Epithelial cell of esophagus (primary cell): ENCODE measurements at places on chromosomes 13 and 19.
A peak's percentile ranks its signal among the peaks of the same experiment; 100 is the strongest.

- no peak for DNase-seq
These were observed 142.5 kb upstream of the ZNF536 start for GRCh38 chr19:30229525-30230174.

DNA sequence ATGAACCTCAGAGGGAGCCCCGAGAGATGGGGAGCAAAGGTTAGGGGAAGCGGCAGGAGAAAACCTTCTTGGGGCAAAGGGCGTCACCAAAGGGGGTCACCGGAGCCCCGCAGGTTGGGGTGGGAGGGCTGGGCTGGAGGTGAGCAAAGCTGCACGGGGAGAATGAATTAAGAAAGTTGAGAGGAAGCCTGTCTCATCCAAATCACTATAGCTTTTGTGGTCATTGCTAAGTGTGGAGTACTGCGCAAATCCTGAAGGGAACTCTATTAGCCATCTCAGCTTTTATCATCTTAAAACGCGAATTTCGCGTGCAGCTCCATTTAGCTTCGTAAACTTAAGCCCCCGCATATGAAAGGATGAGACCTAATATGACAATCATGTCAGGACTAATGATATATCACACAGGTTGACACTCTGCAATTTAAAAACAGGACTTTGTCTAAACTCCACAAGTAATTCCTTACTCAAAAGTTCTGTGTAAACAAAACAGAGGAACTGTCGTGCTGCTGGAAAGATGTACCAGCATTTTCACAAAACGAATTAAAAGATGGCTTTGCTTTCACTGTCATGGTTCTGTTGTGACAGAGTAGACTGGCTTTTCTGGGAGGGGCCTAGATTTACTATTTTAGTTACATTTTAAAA, 631 bp downstream of the LACC1 start:
- DNase-seq = peak; percentile 10

DNA sequence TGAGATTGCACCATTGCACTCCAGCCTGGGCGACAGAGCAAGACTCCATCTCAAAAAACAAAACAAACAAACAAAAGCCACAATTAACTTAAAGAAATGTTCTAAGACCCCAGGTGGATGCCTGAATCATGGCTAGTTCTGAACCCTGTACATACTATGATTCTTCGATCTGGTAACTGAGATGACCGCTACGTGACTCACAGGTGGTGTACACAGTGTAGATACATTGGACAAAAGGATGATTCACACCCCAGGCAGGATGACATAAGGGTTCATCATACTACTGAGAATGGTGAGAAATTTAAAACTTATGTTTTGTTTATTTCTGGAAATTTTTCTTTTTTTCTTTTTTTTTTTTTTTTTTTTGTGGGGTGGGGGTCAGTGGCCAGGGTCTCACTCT, 6.5 kb downstream of the ZNF426 start:
- DNase-seq = peak; percentile 67

DNA sequence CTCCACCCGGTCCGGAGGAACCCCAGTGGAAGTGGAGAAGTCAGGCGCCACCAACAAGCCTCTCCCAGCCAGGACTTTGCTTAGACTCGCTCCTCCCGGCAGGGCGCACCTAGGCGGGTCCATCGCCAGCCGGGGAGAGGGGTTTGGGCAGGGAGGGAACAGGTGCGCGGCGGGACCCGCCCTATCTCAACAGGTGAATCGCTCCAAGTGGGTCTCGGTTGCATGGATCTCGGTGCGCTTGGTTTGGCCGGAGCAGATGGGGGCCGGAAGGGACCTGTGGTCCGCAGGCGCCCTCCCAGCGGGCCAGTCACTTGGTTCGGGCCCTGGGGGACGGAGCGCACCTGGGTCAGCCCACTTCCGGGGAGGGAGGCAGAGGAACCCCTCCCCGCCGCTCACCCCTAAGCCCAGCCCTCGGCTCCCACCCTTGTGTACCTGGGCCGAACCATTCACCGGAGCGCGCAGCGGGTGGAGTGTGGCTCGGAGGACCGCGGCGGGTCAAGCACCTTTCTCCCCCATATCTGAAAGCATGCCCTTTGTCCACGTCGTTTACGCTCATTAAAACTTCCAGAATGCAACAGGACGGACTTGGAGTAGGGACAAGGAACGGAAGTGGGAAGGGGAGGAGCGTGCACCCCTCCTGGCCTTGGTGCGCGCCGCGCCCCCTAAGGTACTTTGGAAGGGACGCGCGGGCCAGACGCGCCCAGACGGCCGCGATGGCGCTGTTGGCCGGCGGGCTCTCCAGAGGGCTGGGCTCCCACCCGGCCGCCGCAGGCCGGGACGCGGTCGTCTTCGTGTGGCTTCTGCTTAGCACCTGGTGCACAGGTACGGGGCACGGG, at the start of gene LSR:
Gene LSR (plus strand): TSS at position 693 of the 836 bp plus-strand sequence. CDS start 21 bp downstream, at position 714.
- DNase-seq = peak; percentile 96

DNA sequence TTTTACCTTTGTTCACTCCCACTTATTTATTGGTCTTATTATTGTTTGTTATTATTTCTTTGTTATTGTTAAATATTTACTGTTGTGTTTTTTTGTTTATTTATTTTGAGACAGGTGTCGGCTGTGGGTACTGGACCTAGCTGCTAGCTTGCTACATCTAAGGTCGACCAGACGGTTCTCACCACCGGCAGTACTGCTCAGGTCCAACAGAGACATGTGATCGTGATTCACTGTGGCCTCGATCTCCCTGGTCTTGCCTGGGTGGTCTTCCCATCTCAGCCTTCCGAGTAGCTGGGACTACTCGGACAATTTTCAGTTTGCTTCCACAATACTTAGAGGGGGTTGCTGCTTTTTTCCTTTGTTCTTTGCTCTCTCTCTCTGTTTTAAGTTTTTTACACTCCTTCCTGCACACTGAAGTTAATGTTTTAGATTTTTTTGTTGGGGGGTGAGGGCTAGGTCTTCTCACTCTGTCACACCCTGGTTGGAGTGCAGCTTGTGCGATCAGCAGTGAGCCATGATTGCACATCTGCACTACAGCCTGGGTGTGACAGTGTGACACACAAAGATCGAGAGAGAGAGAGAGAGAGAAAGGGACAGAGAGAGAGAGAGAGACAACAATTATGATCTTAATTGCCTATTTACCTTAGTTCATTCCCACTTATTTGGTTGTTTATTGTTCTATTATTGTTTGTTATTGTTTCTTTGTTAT, 1432.4 kb downstream of the UQCRFS1 start:
- DNase-seq = no peak

- DNase-seq = no peak
These were observed 6.3 kb upstream of the BEST2 start for GRCh38 chr19:12745166-12745897.

DNA sequence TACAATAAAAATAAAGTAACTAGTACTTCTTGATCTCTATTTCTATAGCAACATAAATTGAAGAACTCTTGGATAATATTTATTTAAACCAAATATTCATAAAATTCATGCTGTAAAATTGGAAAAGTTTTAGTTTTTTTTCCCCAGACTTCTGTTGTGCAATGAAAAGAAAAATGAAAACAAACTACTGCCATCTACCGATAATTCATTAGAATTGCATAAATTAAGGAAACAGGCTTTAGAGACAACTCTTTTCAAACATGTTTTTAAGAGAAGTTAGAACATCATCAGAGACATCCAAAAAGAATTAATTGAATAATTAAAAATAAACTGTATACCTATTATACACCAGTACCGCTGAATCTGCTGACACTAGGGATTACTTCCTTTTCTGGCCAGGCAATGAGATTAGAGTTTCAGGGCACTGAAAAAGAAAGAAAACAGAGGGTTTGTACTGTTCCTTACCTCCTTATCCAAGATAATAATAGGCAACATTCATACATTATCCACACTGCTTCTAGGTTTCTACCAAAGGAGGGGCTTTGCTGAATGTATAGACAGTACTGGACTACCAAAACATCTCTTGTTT, 4.9 kb downstream of the CCDC122 start:
- peak; percentile 27 for DNase-seq

- DNase-seq = peak; percentile 67
These were observed 144.1 kb downstream of the DPF1 start for GRCh38 chr19:38079926-38080380.

- peak; percentile 10 for DNase-seq
These were observed 162.7 kb downstream of the TBC1D4 start for GRCh38 chr13:75319254-75319653.

DNA sequence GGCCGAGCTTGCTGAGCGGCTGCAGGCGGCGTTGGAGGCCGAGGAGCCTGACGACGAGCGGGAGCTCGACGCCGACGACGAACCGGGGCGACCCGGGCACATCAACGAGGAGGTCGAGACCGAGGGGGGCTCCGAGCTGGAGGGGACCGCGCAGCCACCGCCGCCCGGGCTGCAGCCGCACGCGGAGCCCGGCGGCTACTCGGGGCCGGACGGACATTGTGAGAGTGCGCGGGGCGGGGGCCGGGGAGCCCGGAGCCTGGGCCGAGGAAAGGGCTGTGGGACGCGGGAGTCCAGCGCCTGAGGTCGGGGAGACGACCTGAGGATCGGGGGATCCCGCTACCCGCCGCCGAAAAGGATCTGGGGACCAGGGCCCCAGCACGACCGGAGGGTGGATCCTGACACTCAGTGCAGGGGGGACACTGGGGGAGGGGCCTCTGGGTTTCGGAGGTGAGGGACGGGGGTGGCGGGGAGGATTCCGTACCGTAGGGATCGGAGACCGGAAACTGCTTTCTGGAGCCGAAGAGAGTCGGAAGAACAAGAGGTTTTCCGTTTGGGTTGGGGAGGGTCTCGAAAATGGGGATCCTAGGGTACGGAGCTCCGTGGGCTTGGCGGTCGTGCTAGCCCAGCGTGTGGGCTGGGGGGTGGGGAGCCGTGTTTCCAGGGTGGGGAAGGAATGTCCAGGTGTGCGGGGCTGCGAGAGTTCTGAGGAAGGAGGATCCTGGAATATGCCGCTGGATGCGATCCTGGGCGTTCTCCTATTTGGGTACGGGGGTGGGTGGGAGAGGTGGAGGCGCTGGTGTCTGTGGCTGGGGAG, 616 bp downstream of the HNRNPUL1 start:
- peak; percentile 35 for DNase-seq

- peak; percentile 36 for DNase-seq
These were observed 9.0 kb upstream of the CEACAM5 start for GRCh38 chr19:41699231-41699967.

DNA sequence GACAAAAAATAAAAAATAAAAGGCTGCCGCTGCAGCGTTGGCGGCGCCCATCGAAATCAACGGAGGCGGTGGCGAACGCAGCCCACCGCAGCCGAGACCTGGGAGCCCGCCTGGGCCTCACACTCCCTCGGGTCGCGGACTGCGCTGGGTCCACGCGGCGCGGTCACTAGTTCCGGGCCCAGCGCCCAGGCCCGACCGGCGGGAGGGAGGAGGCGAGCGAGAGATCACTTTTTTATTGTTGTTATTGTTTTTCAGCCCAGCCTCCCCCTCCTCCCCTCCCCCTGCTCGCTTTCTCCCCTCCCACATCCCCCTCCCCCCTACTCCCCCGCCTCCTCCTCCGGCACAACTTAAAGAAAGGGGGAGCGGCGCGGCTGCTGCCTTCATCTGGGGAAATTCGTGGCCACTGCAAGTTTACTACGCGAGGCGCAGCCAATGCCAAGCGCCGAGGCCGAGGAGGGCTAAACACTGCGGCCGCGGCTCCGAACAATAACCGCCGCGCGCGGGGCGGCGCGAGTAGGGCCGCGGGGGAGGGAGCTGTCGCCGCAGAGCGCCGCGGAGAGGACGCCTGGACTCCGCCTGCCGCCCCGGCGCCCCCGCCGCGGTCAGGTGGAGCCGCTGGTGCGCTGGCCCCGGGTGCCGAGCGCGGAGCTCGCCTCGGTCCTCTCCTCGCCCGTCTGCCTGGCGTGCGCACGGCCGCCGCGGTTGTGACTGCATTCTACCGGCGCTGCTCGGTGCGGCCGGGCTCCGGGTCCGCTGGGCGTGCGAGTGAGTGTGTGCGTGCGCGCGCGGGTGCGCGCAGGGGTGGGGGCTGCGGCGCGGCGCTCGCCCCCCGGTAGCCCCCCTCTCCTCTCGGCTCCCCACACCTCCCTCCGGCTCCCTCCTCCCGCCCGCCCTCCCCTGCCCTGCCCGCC, 505 bp upstream of the ZIC2 start:
- peak; percentile 47 for DNase-seq

DNA sequence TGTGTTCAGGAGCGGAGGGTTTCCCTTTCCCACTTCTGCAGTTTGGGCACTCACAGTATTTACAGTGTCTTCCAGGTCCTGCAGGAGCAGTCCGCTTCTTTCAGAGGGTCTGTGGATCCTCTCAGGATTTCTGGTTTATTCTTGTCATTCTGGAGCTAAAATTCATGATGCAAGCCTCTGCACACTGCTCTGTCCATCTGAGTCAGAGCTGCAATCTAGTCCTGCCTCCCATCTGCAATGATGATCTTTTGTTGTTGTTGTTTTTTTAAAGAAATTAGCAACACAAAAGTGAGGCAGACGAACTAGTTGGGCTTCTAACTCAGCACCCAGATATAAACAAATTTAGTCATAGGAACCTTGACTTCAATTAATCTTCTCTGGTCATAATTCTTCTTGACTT, 86.5 kb downstream of the DLEU7 start:
- DNase-seq = peak; percentile 79

GRCh38 chr13:41751734-41752445, 209.0 kb downstream of the VWA8 start:
- DNase-seq = no peak

DNA sequence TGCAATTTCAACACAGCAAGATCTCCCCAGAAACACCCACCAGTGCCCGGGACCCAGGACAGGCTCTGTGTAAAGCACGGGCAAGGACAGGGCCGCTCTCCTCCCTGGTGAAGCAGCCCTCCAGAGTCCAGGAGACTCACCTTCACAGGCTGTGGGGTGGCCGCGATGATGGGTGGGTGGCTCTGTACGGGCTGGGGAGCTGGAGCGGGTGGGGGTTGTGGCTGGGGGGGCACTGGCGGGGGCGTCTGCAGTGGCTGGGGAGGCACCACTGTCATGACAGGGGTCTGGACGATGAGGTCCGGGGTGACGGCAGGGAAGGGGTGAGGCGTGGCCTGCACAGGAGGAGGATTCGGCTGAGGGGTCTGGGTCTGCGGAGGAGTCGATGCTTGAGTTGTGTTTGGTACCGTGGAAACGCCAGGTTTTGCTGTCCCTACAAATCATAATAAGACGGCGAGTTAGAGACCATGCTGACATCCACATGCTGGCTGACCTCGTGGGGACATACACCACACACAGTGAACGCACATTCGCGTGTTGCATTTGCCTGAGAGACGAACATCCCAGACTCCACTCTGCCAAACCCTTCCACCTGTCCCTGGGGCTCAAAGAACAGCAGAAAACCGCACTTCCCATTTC, 33.1 kb upstream of the EPHX3 start:
- no peak for DNase-seq

DNA sequence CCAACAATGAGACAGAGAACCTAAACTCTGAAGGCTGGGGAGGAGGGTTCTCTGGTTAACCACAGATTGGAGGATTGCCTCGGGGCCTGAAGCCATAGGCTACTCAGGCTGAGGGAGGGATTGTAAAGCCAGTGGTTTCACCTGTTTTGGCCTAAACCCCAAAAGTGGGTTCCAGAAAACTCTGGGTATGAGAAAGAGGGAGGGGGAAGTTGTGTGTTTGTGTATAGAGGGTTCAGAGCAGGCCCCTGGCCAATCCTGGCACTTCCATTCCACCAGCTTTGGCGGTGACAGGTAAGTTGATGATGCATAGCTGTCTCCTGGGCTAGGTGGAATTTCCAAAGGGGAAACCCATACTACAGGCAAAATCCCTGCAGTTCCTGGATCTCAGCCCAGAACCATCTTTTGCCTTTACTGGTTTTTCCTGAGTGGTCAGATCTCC, 13.5 kb upstream of the CCDC97 start:
- DNase-seq = peak; percentile 89

GRCh38 chr13:40171566-40171965, 494.9 kb downstream of the FOXO1 start:
- no peak for DNase-seq
